CD4-positive, alpha-beta T cell treated with Interleukin-21 for 1 hour (primary cell): ENCODE measurements at places on chromosomes 12 and 14.

DNA sequence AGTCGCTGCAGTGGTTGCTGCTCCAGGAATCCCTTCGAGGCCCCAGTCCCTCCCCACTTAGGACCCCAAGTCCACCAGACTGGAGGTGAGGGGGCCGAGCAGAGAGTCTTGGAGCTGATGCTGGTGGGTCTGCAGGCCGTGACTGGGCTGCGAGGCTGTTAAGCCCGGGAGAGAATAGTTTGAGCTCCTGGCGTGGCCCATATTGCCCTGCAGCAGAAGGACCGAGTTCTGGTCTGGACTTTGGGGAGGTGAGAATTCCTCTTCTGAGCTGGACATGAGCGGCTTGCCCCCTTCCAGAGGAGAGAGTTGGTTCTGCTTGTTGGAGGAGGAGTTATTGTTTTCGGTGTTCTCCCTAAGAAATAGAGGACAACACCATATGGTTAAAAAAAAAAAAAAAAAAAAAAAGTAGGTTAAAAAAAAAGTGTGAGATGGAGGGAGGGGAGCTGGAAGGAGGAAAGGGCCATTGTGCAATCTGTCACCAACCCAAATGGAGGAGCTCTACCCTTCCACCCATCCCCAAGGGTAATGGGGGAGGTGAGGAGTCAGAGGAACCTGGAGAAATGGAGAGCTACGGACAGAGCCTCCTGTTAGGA, 3.0 kb downstream of the SIX1 start:
- DNase-seq, result no peak

DNA sequence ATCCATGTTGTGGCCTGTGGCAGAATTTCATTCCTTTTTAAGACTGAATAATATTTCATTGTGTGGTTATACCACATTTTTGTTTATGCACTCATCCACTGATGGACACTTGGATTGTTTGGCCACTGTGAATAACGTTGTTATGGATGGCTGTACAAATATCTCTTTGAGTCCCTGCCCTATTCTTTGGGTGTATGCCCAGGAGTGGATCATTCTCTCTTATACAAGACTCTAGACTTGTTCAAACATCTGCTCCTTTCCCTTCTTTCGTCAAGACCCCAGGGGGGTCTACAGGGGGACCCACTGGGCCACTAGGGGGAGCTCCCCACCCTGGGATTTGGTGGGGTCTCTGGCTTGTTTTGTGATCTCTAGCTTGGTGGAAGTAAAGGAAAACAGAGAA, 77.4 kb downstream of the FBXL14 start:
- DNase-seq, result no peak

DNA sequence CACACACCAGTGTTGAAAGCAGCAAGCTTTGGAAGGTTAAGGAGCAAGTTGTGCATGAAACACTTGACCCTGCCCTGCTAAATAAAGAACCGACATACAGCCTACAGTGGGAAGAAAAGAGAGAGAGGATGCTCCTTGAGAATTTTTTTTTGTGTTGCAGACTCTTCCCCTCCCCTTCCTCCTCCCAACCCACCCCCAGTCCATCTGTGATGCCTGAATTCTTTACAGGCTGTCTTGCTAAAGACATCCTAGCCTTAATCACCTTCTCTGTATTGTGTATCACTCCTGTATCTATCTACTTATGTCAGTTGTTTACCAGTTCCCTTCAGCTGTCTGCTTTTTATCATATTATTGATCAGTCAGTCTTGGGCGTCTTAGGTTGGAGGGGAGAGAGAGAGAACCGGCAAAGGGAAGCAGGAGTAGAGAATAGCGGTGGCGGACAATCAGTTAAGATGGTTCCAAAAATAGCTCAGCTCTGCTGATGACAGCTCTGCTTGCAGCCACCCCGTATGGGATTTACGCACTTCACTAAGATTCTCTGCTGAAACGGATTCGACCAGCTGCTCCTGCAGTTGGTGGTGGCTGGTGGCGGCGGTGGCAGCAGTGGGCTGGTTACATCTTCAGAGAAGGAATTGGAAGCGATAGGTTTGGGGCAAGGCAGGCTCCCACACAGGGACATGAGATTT, 664.7 kb downstream of the NRXN3 start:
- no peak for DNase-seq

GRCh38 chr12:130911193-130911592, 39.3 kb downstream of the RAN start:
- no peak for DNase-seq

DNA sequence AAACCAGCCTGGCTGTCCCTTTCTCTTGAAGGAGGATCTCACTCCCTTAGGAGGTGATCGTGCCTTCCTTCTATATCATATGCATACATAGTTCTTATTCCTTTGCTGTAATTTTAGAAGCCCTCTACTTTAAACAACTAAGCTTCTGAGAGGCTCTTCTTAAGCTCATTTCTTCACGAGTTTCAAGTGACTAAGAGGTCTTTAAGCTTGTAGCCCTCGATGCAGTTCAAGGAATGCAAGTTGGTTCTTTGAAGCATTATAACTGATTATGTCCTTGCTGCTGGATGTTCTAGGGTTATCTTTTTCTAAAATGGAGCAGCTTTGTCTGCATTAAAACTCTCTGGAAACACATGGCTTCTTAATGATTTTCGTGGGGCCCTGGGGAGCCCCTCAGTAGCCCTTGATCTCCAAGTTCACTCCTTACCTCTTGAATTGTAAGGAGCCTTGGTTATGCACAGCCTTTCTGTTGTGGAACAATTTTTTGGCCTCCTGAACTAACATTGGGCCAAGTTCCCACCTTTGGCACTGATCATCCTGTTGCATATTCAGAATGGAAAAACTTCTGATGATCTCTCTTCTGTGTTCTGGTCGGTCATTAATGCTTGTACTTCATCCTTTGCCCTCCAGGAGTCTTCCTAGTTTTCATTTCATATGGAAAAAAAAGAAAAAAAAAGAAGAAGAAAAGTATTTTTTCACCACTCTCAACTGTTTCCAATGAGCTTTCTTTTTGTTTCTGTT, 12.6 kb downstream of the RASSF8 start:
- DNase-seq, result no peak

GRCh38 chr12:592024-592505, 71.2 kb downstream of the NINJ2 start:
- DNase-seq, result no peak

GRCh38 chr12:107761502-107761904, 566 bp upstream of the PRDM4 start:
- no peak for DNase-seq
